ENCODE measurements at places on chromosomes 2 and 18.

DNA sequence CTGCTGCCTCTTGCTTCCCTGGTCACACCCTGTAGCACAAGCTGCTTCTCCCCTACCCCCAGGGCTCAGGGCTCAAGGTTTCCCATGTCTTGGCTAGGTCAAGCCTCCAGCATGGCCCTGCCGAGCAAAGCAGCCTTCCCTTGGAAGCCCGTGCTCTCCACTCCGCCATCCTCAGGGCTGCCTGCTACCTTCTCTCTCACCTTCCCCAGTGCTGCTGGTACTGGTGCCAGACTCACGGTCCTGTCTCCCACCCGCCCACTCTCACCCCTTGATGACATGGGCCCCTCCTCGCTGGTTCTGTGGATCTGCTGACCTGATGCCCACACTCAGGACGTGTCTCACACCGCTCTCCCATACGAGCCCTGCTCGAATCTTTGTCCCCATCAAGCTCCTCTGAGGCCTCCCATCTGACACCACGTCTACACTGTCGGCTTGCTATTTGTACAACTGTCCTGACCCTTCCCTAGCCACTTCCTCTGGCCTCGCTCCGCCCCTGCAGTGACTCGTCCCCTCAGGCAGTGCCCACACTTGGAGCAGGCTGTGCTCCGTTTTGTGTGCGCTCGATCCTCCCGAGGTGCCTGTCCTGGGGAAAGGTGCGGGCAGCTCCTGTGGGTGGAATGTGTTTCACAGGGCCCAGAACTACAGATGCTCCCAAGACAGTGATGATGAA lies 49.9 kb downstream of the ZAP70 start:
- no peak for DNase-seq

GRCh38 chr2:177245010-177245422 lies 19.5 kb downstream of the NFE2L2 start:
- DNase-seq, result no peak

- no peak for DNase-seq
These were observed 31.3 kb downstream of the NIFK start for GRCh38 chr2:121705390-121705789.

DNA sequence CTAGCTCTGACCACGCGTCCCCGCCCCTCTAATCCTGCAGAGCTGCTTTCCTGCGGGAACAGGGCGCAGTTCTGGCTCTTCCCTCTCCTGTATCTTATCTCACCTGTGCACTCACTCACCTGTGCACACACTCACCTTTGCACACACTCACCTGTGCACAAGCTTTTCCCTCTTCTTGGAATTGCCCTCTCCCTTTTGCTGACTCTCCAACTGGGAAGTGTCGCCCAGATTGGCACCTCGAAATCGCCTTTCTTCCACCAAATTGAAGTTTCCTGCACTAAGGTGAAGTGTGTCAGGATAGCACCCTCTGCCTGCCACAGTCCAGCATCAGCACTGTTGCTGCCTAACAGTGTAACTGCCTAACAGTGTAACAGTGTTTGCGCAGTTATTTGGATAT lies 566 bp upstream of the CMPK2 start:
- no peak for DNase-seq

DNA sequence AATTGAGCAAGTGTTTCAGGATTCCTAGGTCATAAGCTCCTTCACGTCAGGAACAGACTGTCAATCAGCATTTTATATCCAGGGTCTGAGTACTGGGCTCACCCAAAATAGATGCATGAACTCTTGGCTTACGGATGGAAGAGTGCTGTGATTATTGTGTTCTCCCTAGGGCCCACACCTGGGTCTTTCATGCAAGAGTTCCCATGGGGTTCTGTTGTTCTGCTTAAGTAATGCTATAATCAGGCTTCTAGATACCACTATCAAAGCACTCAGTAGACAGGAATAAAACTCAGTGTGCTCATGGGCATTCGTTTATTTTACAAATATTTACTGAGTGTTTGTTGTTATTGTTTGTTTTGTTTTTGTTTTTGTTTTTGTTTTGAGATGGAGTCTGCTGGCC lies 46.4 kb upstream of the PMAIP1 start:
- DNase-seq, result no peak

DNA sequence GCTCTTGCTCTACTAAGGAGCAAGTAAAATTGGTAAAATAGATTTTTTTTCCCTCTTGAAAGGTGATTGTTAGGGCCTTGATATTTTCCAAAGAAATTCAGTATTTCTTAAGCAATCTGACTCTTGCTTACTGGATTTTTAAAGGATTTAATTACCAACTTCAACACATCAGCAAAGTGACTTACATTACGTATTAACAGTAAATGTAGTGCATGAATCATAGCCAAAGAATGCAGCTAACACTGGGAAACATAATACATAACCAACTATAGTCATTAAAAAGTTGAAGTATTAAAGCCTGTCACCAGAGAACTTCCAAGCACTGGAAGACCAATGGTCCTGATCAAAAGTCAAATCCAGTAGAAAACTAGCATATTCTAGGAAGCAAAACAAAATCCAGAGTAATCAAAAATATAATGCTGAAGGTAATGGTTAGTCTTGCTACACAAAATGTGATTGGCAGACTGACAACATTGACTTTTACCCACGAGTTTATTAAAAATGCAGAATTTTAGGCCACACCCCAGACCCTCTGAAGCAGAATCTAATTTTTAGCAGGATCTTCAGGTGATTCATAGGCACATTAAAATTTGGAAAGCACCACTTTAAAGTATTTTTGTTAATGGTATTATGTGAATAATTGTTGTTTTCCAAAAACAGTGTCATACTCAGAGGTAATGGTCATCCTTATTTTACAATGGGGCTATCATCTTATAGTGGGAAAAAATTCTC lies 31.8 kb upstream of the CAVIN2 start:
- DNase-seq, result no peak

DNA sequence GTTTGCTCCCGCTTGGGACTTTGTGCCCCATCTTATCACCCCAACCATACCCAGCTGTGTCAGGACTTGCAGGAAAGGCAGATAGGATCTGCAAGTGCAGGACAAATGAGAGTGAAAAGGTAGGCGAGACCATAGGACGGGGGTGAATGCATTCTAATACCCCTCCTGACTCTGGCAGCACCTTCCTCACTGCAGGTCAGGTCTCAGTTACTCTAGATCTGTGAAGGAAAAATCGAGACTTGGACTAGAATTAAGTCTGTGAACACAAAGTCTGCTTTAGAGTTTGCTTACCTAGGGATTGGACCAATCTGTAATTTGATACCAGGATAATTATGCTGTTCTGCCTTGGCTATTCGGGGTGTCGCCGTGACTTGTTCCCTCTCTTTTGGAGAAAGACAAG lies 19.7 kb downstream of the NT5DC4 start:
- DNase-seq, result no peak

GRCh38 chr2:198917275-198917674 lies 540.5 kb downstream of the SATB2 start:
- DNase-seq, result no peak

- no peak for DNase-seq
These were observed 249.0 kb downstream of the LPIN1 start for GRCh38 chr2:11995456-11995855.

GRCh38 chr18:58456625-58457024 lies 172.3 kb downstream of the ALPK2 start:
- DNase-seq, result no peak

DNA sequence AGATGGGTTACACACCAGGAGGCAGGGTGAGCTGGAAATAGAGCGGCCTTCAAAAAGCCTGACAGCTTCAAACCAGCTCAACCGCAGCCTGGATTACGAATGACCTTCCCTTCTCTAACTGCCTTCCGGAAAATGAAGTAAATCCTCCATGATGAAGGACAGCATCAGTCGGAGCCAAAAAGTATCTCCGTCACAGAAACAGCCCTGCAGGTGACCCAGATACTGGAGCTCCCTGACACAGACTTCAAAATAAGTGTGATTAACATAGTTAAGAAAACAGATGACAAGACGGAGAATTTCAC lies 10.3 kb upstream of the CIB4 start:
- DNase-seq, result no peak

GRCh38 chr2:105443617-105444598 lies 45.1 kb upstream of the FHL2 start:
- no peak for DNase-seq

DNA sequence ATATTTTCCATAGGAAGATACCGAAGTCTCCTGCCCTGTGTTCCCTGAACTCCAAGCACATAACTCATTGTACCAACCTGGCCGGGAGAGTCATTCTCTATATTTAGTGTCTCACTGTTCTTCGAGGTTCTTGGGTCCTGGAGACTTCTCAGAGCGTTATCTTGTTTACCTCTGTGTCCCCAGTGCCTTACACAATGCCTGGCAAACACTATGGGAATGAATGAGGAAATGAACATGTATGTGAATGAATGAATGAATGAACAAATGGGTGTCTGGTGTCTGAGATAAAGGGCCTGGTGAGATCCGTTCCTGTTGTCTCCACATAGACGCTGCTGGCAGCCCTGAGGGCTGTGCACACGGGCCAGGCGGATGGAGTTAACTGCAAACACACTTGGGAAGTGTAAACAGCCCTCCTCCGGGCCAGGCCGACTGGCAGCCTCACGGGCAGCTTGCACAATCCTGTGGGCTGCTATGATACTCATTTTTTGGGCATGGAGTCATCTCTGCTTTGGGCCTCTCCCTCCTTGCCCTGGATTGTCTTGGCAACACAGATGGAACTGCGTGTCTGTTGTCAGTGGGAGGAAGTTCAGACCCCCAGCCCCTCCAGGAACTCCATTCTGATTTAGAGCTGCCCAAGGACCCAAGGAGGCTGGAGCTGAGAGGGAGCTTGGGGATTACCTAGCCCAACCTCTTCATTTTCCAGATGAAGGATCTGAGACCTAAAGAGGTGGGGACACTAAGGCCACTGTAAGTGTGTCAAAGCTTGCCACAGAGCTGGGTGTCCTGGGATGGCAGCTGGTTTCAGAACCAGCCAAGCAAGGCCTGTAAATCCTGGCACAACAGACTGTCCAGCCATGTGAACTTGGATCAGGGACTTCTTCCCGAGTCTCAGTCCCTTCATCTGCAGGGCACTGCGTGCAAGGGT lies 124.4 kb downstream of the INHBB start:
- DNase-seq, result no peak

GRCh38 chr2:229922449-229923386 lies at the start of gene FBXO36:
TSS of gene FBXO36 (plus strand) at chr2:229922503. CDS start at chr2:229922514, 11 bp downstream.
- peak; percentile 88 for DNase-seq

GRCh38 chr2:159616286-159616701 lies at the start of gene BAZ2B:
TSS of gene BAZ2B (minus strand) at chr2:159616548. CDS start at chr2:159478719, 137,829 bp downstream.
- no peak for DNase-seq

GRCh38 chr2:77108915-77109314 lies 413.3 kb downstream of the LRRTM4 start:
- no peak for DNase-seq

DNA sequence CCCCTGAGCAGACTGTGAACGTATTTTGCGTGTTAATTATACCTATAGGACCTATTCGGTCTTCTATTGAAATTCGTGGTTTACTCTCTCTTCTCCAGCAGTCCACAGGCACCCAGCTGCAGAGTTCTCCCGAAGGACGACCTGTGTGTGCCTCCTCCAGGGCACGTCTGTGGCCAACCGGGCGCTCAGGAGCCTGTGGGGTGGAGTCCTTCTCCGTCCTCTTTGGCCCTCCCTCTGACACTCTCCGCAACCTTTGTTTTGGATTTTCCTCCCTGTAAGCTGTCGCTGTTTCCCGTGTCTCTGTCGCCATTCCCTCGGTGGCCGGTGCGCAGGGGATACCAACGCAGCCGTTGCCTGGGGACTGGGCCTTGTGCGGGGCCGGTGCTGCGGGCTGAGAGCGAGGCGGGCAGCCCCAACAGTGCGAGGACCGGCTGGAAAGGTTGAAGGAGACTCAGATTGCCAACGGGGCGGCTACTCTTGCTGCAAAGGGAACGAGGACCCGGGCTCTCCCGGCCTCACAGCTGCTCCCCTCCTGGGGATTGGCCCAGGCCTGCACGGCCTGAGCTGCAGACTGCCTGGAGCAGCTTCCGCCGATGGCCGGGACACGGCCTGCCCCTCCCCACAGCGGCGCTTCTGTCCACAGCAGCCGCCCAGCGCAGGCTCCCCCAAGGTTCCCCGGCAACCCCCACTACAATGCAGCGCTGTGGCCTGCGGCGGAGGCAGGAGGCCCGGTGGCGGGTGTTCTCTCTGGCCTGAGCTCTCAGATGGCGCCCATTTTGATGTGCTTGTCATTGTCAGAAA lies 221.0 kb downstream of the MTX2 start:
- DNase-seq, result no peak

GRCh38 chr2:232483311-232483922 lies 4.2 kb downstream of the ECEL1 start:
- DNase-seq, result no peak

GRCh38 chr2:40364151-40364874 lies 87.6 kb downstream of the SLC8A1 start:
- DNase-seq, result no peak

Data from stimulated activated CD4-positive, alpha-beta T cell treated with anti-CD3 and anti-CD28 coated beads, Interleukin-15, amount 100 ng/mL, for 48 hours (primary cell).